AG08395 (cell line): ENCODE measurements at places on chromosomes 1 and 21.

DNA sequence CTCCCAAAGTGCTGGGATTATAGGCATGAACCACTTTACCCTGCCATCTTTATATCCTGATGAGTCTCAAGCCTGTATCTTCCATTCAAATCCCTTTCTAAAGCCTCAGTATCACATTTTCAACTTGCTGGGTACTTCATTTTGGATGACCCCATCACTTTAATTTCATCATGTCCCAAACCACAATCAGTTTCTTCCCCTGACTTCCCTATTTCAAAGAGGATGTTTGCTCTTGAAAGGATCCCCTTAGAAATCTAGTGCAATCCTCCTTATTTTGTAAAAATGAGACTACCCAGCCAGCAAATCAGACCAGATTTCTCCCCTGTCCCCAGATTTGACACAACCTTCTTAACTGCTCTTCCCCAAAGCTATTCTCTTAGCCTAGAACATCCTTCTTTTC lies 7.0 kb upstream of the TRIT1 start:
- DNase-seq: no peak

- DNase-seq: no peak
Measured at GRCh38 chr1:198750081-198750480, 111.2 kb downstream of the PTPRC start.

GRCh38 chr1:15625056-15625917 lies 8.0 kb downstream of the DDI2 start:
- DNase-seq: no peak

DNA sequence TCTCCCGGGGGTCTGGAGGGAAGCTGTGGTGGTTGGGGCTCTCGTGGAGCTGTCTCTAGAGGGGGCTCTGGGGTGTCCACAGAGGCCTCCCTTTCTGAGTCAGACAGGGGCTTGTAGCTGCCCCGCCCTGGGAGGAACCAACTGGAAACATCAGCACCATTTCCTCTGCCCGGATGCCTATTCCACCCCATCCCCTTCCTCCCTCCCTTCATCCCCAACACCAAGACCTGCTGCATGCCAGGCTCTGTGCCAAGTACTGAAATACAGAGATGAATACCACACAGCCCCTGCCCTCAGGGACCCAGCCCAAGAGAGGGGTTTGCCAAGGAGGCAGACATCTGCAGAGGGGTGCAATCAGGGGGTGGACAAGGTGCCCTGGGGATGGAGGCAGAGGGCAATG lies 125.6 kb upstream of the ADAR start:
- no peak for DNase-seq

DNA sequence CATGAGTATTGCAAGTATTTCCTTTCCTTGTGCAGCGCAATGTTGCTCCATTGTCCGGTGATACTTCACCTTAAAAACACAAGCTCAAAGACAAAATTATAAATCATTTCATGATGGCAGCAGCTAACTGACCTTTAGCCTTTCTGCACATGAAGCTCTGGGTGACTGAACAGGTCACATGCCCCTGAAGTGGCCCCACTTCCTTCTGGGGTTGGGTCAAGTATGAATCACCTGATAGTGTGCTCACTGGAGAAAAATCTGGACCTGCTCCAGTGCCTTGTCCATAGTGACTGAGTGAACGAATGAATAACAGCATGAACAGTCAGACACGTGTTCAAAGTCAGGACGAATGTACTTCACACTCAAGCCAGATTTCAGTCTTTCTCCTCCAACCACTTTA lies 658.9 kb downstream of the NPHP4 start:
- no peak for DNase-seq

GRCh38 chr1:193156117-193156821 lies 30.1 kb downstream of the B3GALT2 start:
- no peak for DNase-seq

DNA sequence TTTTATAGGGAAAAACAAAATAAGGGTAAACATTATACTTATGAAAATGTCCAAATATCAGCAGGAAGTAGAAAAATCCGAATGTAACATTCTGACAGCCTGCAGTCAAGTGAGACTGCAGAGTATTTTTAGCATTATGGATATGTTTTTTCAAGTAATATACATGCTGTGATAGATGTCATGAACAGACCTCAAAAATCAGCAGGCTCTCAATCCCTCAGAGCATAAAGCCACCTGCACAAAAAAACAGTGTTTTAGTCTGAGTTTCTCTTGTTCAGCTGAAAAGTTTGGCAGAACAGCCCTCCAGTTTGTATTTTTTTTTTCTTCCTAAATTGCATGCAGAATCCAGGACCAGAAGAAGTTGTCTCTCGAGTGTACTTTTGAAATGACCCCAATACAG lies 219.1 kb upstream of the FMN2 start:
- no peak for DNase-seq

DNA sequence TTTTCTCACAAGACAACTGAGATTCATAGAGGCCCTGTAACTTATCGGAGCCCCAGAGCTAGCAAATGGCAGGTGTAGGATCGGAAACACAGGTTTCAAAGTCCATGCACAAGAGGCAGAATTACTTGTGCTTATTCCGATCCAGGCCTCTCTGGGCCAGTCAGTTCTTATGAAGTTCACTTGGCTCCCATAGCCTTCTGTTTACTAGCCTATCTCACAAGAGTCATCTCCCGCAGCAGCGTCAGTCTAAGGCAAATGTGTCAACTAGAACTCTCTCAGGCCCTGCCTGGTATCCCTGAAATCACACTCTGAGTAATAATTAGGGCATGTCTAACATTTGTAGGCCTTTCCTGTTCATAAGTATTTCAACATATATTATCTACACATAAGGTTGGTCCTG lies 43.3 kb downstream of the PHC2 start:
- no peak for DNase-seq

DNA sequence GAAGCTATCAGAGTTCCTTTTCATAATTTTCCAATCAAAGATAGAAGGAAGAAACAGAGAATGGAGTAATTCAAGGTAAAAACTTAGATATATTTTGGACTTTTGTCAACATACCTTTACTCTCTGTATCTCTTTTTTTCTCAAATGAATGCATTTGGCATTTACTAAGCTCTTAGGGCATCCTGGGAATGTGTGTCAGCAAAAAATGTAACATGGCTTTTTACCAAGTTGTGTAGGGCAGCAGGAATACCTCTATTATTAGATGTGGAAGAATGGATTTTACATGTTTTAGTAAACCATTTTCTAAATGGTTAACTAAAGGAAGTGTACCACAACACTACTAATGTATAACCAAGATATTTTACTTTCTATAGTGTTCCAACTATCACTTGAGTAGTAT lies 4.2 kb upstream of the COL11A1 start:
- DNase-seq: no peak

DNA sequence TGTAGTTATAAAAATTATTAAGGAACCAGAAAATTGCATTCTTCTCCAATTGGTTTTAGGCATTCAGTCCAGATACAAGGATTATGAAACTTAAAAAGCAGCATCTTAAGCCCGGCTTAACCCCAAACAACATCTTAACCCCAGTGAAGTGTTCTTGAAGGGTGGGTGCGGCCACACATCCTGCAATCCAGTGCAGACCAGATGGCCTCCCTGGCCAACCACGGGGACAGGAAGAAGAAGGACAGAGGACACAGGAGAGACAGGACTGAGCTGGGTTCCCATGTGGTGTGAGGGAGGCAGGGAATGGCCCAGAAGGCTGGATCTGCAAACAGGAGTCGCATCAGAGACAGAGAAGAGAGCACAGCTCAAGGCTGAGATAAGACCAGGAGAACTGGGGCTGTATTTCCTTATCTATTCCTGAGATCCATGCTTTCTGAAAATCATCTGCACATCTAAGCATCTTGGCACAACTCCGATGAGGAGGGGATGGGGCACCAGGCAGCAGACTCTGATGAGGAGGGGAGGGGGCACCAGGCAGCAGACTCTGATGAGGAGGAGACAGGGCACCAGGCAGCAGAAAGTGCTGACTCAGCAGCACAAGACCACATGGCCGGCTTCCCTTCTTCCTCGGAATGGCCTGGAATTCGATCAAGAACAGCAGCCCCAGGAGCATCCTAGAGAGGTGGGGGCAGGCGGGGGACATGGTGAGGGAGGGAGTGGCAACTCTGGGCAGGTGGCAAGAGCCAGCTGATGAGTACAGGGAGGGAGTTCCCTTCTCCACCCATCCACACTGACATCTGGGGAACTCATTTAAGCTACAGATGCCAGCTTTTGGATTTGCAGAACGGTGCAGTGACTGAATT lies 26.6 kb downstream of the ABCG1 start:
- no peak for DNase-seq

DNA sequence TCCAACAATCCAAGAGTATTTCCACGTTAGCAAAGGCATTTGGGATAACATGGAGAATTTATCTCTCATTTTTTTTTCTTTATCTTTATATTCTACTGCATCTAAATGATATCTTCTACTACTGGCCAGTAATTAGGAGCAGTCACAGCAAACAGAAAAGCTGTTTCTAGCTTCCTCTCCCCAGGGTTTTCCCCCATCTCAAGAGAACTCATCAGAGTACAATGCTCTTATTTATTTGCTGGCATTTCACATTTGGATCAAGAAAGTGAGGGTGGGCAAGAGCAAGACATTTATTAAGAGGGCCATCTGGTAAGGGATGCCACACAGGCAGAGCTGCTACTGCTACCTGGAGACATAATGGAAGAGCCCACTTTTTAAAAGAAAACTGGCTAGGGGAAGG lies 368.2 kb downstream of the USH2A start:
- no peak for DNase-seq

- peak; percentile 48 for DNase-seq
Measured at GRCh38 chr21:25350056-25350455, 257.2 kb downstream of the MRPL39 start.

- no peak for DNase-seq
Measured at GRCh38 chr1:222004784-222005183, 262.9 kb upstream of the DUSP10 start.

GRCh38 chr1:50368179-50369007 lies 54.9 kb downstream of the DMRTA2 start:
- peak; percentile 56 for DNase-seq

- no peak for DNase-seq
Measured at GRCh38 chr1:60170709-60171108, 97.1 kb upstream of the C1orf87 start.

DNA sequence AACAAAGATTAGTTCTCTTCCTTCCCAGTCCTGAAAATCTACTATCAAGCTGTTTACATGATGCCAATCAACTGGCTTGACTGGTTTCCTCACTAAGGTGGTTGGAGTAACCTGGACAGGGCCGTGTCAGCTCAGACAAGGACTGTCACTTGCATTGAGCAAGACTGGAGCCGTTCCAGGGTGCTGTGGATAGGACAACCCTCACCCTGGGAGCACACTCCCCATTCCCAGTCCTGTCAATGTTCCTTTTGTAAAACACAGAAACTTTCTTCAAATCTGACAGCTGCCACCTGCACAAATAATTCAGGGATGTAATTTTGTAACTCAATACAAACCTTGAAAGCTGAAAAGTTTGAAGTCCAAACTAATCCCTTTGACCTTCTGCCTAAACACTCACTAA lies 31.4 kb downstream of the PLPP3 start:
- no peak for DNase-seq

DNA sequence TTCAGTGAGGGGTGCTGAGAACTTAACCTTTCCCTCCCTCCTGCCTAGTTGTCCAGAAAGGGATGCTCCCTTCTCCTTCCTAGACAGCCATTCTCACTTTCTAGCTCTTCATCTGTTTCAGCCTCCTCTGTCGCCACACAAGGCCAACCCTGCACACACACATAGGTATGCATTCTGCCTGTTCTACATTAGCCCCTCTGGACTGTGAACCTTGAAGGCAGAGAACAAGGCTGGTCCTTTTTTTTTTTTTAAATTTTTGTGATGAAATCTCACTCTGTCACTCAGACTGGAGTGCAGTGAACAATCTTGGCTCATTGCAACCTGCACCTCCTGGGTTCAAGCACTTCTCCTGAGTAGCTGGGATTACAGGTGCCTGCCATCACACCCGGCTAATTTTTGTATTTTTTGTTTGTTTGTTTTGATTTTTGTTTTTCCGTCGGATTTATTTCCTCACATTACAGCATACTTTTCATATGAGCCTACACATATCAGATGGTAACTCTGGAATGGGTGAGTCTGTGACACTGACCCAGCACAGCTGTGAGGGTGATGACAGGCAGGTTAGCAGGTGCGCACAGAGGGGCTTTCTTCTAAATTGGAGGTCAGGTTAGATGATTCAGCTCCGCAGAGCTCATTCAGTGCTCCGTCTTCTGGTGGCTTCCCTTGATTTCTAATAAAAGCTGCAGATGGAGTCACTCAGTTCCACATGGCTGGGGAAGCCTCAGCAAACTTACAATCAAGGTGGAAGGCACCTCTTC lies 4.9 kb upstream of the AKR1A1 start:
- no peak for DNase-seq

GRCh38 chr21:36347962-36348328 lies 27.9 kb downstream of the MORC3 start:
- peak; percentile 9 for DNase-seq

DNA sequence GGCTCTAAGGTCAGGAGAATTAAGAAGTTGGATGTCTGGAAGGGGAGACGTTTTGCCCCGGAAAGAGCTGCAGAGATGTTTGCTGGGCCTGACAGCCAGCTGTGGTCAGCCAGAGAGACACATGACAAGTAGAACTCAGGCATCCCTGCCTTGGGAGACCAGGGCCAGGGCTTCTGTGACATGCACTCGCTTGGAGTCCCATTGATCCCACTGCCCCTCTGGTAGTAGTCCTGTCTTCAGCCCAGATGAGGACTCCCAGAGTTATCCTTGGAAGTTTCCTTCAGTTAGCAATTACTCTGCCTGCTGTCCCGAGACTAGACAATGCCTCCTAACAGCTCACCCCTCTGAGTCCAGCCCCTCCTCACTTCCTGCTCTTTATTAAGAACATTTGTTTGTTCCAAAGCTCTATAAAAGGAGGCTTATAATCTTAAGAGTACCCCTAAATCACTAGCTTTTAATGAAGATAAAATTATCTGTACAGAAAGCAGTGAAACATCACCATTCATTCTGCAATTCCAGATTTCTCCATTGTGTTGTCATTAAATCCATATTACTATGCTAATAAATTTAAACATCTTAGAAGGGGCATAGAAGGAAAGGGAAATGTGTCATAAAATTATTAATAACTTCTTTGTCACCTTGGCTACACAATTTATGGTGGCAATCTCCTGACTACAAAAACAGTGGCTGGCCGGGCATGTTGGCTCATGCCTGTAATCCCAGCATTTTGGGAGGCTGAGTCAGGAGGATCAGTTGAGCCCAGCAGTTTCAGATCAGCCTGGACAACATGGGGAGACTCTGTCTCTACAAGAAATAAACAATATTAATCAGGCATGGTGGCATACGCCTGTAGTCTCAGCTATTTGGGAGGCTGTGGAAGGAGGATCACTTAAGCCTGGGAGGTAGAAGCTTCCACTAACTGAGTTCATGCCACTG lies 94.2 kb downstream of the KCNK1 start:
- DNase-seq: no peak

- no peak for DNase-seq
Measured at GRCh38 chr1:10001016-10001665, 4.1 kb downstream of the RBP7 start.

- DNase-seq: no peak
Measured at GRCh38 chr21:31606081-31606874, 53.2 kb upstream of the SOD1 start.
